ENCODE measurements at places on chromosomes 4 and X. TPM values are rescaled to one million over a fixed set of nuclear protein-coding genes. Genes with fewer than 3 reads are reported as not detected.

GRCh38 chrX:39830414-39830813 lies 267.3 kb downstream of the BCOR start:
- DNase-seq = no peak

GRCh38 chrX:11113731-11114130 lies 2.6 kb downstream of the HCCS start:
- no peak for DNase-seq

- peak; percentile 47 for DNase-seq
These were observed 2.6 kb downstream of the SLC9B2 start for GRCh38 chr4:103073792-103074438.

GRCh38 chrX:118989886-118990285 lies 15.5 kb downstream of the LONRF3 start:
- DNase-seq = no peak

GRCh38 chr4:52641854-52642563 lies 17.1 kb downstream of the USP46 start:
- peak; percentile 93 for DNase-seq

DNA sequence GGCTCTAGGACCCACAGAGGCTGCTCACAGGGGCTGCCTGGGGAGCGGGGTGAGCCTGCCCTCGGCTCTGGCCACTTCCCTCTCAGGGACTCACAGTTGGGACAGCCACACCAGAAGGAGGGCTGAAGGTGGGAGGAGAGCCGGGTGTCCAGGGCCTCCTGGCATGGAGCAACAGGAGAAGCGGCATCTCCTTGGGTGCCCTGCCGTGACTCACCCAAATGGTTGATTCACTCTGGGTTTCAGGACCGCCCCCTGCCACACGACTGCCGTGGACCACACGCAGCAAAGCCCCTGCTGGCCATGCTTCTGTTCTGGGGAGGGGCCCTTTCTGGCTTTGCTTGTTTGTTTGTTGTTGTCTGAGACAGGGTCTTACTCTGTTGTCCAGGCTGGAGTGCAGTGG lies 86.0 kb upstream of the AFAP1 start:
- no peak for DNase-seq

GRCh38 chr4:108103099-108103862 lies 65.5 kb downstream of the LEF1 start:
- DNase-seq = no peak

DNA sequence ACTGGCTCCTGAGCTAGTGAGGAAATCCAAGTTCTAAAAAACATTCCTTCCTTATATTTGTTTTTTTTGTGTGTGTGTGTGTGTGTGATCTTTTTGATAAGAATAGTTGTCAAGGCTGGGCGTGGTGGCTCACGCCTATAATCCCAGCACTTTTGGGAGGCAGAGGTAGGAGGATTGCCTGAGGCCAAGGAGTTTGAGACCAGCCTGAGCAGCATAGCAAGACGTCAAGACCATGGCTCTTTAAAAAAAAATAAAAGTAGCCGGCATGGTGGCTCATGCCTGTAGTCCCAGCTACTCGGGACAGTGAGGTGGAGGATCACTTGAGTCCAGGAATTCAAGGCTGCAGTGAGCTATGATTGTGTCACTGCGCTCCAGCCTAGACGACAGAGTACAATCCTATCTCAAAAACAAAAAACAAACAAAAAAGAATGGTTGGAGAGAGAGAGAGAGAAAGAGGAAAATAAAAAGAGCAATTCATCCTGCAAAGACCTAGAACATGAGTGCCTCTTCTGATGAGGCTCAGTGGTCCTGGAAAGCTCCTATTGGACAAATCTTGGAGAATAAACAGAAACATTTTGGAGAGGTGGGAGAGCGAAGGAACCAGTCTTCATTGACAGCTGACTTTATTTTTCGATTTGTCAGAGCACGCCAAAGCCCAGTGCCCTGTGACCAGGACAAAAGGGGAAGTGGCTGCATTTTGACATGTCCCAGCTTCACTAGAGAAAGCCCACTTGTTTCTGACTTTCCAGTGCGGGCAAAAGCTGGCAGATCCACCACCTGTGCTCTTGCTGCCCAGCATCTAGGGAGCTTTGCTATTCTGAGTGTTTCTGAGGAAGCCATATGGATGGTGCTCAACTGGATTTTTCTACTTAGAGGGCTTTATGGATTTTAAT lies 244.7 kb downstream of the PALLD start:
- no peak for DNase-seq

DNA sequence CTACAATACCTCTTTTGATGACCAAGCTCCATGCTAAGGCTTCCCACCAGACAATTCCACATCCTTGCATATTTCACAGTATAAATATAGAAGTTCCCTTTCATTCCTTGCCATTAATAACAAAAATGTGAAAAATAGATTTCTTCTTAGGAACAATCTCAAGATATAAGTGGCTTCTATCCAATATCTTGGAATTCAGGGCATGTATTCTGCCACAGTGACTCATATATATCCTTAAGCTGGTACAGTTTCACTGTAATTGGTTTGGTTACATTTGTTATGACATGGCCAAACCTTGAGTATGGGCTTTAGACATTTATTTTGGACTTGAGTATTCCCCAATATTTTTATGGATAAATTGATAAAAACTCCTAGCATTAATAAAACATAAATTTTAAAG lies 181.7 kb upstream of the DDX53 start:
- DNase-seq = peak; percentile 2

DNA sequence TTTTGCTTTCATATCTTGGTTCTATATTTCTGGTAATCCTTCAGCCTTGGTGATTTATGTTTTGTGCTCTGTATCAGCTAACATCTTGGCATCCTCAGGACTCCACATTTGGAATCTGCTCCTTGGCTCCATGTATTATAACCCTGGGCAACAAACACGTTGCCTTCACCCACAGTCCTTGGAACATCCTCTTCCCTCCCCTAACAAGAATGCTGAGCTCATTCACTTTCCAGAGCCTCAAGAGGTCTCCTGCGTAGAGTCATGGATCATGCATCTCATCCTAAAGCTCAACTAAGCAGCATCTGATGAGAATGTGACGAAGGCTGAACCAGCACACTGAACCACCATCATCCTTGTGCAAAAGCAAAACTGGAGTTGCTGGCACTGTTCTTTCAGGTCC lies 60.5 kb upstream of the C1GALT1C1 start:
- DNase-seq = no peak

GRCh38 chrX:155673338-155673737 lies 60.6 kb upstream of the TMLHE start:
- no peak for DNase-seq

- DNase-seq = no peak
These were observed 608.6 kb upstream of the NR3C2 start for GRCh38 chr4:149050840-149051239.

The PPARGC1A gene
- 1.6 TPM for total RNA-seq

The SHROOM4 gene
- total RNA-seq = 0.51 TPM

Measured in bronchial epithelial cell (primary cell).